Glutamatergic neuron (in vitro differentiated cells): ENCODE measurements at places on chromosomes 7 and 10.

GRCh38 chr7:108132551-108133265 is 2.5 kb upstream of the LAMB4 start:
- no peak for DNase-seq

- DNase-seq, result no peak
Measured at GRCh38 chr10:58642283-58642682, 129.6 kb downstream of the BICC1 start.

DNA sequence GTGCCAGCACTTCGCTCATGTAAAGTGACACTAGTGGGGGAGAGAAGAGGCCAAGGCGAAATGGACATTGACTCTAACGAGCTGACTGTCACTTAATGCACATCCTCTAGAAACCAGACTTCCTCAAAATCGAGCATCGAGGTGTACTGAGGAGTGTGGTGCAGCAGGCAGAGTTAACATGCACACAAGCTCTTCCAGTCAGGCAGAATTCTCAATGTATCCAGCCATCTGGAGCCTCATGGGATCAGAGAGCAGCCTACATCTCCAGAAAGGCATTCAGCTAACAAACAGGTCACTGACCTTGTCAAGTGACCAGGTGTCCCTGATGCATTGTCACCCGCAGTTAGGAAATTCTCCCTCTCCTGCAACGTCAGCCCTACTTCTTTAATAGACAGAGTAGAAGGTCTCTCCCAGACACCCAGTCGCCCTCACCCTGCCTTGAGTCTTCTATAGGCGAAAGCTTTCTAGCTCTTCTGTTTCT is 259.8 kb upstream of the AOAH start:
- no peak for DNase-seq

DNA sequence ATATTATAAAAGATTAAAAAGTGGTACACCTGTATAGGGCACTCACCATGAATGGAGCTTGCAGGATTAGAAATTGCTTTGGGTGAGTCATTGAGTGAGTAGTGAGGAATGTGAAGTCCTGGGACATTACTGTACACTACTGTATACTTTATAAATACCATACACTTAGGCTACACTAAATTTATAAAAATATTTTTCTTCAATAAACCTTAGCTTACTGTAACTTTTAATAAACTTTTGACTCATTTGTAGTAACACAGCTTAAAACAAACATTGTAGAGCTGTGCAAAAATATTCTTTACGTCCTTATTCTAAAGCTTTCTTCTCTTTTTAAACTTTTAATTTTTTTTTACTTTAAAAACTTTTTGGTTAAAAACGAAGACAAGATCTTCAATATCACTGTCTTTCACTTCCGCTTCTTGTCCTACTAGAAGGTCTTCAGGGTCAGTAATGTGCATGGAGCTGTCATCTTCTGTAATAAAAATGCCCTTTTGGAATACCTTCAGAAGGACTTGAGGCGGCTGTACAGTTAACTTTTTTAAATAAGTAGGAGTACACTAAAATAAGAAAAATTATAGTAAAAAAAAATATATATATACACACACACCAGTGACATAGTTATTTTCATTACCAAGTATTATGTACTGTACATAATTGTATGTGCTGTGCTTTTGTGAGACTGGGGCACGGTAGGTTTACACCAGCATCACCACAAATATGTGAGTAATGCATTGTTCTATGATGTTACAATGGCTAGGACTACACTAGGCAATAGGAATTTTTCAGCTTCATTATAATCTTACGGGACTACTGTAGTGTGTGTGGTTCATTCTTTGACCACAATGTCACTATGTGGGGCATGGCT is 3.5 kb downstream of the STK31 start:
- DNase-seq, result no peak

DNA sequence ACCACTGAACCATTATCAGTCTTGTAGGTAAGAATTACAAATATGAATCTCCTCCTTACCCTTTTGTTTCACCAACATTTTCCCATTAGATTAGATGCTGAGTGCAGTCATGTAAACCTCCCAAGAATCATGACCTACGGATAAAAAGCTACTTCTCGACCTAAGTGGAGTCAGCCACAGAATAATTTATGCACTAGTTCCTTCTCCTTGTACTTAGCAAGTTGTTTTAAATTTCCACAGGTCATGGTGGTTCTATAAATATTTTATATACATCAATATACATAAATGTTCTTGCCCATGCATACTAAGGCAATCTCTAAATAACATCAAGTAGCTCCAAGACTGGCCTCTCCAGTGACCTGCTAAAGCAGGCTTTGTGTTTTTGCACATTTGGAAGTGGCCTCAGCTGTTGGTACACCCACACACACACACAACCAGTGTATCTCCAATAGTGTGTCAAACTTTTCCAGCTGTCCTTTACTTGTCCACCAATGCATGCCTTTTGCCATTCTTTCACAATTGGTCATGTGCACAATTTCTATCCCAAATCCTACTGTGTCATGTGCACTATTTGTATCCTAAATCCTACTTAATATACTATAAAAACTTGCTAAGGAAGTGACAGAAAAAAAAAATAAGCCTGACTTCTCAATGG is 21.5 kb downstream of the LMOD2 start:
- DNase-seq, result no peak

- DNase-seq, result no peak
Measured at GRCh38 chr7:17027143-17027788, 145.5 kb upstream of the AGR3 start.

DNA sequence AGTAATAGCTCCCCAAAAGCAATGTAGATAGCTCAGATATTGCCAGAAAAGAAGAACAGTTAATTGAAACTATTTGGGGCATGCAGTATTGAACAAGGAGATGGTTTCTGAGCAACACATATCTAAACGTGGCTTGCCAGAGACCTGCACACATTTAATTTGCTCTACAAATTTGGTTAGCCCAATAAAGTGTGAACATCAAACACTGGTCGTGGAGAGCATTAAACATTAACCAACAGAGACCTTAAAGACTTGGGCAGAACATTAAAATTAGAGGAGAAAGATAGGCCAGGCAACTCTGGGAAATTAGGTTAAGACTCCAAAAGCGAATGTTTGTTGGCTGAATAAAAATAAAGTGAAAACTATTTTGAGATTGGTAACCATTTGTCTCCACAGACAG is 61.6 kb upstream of the ARID5B start:
- DNase-seq, result no peak

- no peak for DNase-seq
Measured at GRCh38 chr7:157462840-157463239, 126.0 kb downstream of the DNAJB6 start.

- DNase-seq, result no peak
Measured at GRCh38 chr7:38057829-38058228, 120.2 kb upstream of the STARD3NL start.

DNA sequence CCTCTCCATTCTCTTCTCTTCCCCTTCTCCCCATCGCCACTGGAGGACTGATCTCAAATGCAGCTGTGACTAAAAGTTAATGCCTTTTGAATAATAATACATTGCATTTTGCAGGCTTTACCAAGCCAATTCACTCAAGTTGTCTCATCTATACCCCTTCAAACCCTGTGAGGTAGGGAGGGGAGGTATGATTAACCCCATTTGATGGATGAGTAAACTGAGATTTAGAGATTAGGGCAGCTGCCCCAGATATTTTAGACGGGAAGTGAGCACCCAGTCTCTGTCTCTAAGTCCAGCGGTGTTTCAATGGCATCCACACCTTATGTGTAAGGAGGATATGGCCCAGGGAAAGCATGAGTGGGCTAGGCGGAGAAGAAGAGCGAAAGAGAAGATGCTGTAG is 1.1 kb downstream of the CPA5 start:
- DNase-seq, result no peak

DNA sequence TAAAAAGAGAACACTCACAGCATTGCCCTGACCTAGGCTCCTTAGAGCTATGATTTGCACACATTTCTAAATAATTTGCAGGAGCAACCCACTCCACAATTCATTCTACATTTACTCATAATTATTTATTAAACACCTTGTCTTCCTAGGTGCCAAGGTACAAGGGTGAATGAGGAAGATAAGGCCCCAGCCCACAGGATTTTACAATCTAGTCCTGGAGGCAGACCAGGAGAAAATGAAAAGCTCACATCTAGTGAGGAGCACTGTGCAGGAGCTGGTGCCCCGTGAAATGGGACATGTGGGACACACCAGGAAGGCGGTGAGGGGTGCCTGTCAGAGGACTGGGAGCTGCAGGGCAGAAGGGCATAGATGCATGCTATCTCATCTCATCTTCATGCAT is 59.7 kb upstream of the LRRC18 start:
- no peak for DNase-seq

- no peak for DNase-seq
Measured at GRCh38 chr7:16071246-16071857, 350.0 kb downstream of the CRPPA start.

DNA sequence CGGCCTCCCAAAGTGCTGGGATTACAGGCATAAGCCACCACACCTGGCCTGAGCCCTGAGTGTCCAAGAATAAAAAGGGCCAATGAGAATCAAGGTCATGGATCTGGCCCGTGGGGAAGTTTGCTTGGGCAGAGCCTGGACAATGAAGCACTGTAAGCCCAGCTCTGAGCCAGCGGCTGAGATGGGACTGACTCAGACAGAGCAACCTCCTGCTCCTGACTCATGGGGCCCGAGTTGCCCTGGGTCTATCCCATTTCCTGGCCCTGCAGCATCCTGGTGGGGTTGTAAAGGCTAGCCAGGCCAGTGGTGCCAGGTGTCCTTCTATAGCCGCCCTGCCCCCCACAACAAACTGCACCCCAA is 5.2 kb upstream of the MYH16 start:
- no peak for DNase-seq

DNA sequence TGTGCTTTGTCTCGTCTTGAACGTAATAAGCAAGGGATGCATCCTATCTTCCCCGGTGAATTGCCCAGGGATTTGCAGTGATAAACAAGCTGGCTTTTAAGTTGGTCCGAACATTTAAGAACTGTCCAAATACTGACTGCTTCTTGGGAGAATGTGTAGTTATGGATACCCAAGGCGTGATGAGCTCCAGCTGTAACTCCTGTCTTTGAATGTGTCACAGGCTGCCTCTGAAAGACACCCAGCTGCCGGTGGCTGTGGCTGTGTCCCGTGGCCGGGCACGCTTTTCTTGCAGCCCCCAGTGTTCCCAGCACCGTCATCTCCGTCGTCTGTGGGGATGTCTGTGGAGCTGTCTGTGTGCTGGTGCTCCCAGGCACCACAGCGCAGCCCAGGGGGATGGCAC is 118.1 kb downstream of the GLRX3 start:
- DNase-seq, result no peak

DNA sequence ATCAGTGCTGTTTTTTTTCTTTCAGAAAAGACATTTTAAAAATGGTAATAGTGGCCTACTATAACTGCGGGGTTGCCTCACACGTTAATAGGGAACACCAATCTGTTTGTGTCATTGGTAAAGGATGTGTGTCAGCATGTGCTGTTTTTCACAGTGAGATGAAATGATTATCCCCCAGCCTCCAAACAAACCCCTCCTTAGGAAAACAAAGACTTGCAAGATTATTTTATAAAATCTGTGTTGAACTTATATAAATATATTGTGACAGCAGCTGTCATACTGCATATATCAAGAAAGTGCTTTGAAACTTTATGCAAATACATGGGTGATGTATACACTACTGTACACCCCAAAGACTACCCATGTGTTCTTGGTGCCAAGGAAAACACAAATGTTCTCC is 125.8 kb downstream of the BMPER start:
- no peak for DNase-seq

DNA sequence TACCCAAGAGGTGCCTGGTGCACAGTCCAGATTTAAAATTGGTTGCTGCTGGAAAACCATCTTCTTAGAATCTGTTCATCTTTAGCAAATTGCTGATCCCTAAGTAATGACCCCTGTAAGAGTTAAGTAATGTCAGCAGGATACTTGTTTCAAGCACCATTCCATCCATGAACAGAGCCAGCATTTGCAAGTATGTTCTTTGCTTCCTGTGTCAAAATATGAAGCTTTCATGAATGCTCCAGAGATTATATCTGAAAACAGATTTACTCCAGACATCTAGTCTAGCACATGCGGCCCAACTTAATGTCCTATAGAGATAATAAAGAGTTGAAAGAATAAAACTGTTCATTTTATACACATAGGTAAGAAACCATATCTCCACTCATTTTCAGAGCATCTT is 98.7 kb upstream of the ZNF438 start:
- DNase-seq, result no peak

- no peak for DNase-seq
Measured at GRCh38 chr7:158194365-158194900, 393.2 kb downstream of the PTPRN2 start.

DNA sequence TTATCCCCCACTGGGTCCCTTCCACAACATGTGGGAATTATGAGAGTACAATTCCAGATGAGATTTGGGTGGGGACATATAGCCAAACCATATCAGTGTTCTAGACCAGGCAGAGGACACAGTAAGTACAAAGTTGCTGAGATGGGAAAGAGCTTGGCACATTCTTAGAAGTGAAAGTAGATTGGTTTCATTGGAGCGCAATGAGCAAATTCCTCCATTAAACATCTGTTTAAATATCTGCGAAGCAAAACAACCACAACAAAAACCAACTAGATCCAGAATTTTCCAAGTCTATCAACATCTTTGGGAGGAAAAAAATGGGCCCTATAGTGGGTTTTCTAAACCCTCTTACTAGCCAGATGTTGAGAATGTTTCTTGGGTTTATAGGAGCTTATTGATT is 80.0 kb upstream of the STEAP1B start:
- no peak for DNase-seq

DNA sequence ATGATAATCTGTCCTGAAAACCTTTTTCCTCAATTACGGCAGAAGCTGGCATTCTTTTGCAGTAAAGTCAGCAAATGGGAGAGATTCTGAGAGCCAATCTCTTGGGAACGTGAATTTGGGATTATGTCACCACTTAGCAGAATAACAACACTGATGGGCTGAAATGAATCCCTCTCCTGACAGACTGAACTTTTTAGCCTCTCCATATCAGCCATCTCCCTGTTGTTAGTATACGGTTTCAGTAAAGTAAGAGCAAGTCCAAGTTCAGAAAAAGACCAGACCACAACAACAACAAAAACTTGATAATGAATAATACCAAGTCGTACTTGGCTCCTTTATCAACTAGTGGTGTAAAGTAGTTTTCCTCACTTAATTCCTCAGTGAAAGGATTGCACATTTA is 1048.8 kb downstream of the GATA3 start:
- DNase-seq, result no peak

DNA sequence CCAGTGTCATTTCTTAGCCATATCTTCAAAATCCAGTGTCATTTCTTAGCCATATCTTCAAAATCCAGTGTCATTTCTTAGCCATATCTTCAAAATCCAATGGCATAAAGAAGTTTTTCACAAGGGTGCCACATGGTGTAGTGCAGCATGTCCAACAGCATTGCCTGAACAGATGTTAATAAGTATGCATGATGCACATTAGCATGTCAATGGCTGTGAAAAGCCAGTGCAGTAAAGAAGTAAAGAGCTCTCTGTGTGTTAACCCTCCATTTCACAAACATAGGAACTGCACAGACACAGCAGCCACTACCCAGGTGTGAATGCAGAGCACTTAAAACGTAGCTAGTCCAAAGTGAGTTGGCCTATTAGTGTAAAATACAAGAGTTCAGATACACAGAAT is 89.8 kb downstream of the GNAI1 start:
- DNase-seq, result no peak
